ENCODE measurements at places on chromosomes 16 and 17.

DNA sequence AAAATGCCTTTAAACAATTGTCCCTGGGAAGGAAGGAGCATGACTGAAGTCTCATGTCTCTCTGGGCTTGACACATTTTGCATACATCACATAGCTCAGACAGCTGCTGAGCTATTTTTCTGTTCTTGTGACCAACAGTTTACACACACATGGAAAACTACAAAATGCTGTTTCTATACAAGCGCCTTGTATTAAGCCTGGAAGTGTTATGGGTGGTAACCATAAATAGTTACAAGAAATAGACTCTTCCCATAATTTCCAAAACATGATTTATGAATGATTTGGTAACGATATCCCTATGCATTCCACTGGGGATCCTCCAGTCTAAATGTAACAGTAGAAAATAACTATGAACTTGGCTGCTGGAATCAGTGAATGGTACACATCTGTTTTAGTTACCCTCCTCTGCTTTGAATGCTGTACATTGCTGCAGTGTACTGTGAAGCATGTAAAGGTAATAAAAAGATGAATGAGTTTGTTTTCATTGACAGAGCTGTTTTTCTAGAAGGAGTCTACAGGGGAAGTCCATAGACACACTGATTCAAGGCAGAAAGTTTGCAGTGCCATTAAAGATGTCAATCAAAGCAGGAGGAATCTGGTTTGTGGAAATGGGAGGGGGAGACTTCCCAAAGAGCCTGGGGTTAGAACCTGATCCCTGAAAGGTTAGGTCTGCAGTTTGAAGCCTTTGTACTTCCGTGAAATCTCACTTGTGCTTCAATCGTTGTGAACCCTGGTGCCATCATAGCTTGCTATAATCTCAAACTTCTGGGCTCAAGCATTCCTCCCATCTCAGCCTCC is 5.0 kb downstream of the ACSF2 start:
- DNase-seq, result no peak

- peak; percentile 54 for DNase-seq
These were observed 62.8 kb upstream of the ADCY9 start for GRCh38 chr16:4179020-4179419.

DNA sequence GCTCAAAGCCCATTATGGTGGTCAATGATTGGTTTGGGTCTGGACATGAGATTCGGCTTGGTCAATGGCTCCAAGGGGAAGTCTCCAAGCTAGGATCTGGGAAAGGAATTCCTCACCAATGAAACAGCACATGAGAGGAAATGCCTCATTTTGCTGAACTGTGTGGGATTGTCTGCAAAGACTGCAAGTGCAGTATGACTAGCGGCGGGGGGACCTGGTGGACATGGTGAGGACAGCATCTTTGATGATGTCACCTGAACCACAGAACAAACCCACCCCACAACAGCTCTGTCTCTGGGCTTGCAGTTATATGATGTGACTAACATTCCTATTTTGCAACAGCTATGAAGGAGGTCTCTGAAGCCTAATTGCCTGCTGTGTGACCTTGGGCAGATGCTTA is 50.6 kb upstream of the NKD1 start:
- DNase-seq, result peak; percentile 77

DNA sequence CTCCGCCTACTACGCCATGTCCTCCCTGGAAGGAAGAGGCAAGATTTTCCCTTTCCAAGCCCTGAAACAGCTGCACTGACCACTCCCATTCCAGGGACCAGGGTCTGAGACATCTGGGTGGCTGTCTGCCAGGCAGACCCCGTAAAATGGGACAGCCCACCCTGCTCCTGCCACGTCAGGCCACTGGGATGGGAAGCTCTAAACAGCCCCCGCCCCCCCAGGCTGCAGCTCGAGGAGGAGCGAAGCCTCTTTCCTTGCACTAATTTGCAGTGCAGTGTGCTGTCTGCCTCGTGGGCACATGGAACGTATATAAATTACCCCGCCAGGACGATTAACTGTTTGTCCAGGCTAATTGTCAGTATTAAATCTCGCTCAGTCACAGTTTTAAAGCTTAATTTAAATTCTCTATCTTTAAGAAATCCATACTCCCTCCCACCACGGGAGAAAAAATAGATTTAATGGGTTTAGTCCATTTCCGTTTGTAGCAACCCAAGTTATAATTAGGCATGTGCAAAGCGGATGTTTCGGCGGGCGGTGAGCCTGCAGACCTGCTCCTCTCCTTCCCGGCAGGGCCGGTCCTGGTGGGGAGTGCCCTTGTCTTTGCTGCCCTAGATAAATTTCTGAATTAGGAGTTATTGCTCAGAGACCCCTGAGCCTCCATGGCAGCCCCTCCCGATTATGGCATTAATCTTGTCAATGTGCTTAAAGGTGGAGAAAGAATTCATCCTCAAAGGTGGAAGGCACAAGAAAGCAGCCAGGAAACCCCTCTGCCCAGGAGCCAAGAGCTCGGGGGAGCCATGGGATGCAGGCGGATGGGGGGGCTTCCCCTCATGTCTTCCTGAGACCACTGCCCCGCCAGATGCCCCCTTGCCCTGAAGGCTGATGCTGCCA is 268.0 kb upstream of the TNRC6C start:
- DNase-seq, result no peak

GRCh38 chr17:45584092-45585036 is 93.8 kb upstream of the PLEKHM1 start:
- peak; percentile 42 for DNase-seq

DNA sequence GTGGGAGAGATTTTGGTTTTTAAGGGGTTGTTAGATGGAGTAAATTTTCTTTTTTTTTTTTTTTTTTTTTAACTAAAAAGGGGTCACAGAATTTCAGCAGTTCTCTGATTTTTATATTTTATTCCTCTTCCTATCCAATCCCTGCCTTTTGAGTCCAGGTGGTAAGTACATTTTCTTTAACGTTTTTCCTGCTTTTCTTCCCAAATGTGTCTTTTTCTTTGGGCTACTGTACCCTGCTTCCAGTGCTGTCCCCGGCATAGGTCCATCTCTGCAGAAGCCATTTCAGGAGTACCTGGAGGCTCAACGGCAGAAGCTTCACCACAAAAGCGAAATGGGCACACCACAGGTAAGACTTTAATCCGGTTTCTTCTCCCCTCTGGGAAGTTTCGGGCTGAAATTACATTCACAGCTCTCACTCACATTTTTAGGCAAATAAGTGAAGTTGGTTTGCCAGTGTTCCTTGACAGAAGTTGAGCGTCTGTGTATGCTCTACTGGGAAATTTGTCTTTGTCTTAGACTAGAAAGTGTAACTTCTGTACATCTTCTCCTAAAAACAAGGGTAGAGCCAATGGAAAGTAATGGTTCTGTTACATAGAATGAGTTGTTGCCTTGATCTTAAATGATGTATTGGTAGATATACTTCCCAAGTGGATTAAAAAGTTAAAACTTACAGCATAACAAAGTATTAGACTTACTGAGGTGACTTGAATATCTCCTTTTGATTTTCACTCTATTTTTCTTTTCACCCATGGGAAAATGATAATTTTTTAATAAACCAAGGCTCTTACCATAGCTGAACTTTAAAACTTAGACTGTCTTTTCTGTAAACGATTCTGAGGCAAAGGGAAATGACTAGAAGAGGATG is 54.5 kb downstream of the TUBD1 start:
- DNase-seq, result peak; percentile 54

- no peak for DNase-seq
These were observed 4.8 kb downstream of the RPA1 start for GRCh38 chr17:1834380-1835149.

- peak; percentile 48 for DNase-seq
These were observed 6.1 kb upstream of the STAC2 start for GRCh38 chr17:39231591-39232551.

DNA sequence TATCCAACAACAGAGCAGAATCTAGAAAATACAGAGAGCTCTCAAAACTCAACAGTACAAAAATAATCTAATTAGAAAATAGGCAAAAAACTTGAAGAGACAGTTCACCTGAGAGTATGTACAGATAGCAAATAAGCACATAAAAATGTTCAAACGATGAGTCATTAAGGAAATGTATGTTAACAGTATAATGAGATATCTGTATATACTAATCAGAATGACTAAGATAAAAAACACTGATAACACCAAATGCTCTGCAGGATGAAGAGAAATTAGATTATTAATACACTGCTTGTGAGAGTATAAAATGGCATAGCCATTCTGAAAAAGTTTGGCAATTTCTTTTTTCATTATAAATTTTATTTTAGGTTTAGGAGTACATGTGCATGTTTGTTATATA is 1307.6 kb upstream of the GOT2 start:
- DNase-seq, result no peak

DNA sequence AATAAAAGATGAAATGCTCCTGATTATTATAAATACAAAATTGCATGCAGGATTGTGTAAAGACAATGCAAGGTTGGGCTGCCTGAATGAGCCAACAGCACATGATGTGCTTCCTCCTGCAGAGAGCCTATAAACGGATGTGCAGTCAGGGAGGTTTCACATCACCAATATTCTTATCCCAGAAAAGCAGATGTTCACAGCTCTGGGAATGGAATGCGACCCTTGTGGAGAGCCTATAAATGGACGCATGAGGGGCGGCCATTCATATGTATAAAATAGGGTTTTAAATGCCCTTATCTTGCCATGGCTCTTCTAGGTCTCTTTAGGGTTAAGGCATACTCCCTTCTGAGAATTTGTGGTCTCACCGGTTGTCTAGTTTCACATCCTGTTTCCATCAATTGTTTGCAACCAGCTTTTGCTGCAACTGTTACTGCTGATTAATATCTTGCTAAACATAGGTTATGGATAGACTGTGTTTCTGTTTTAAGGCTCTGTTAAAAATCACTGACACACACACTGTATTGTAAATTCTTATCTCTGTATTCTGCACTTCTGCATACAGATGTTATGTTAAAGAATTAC is 31.9 kb downstream of the SLFN11 start:
- DNase-seq, result no peak

DNA sequence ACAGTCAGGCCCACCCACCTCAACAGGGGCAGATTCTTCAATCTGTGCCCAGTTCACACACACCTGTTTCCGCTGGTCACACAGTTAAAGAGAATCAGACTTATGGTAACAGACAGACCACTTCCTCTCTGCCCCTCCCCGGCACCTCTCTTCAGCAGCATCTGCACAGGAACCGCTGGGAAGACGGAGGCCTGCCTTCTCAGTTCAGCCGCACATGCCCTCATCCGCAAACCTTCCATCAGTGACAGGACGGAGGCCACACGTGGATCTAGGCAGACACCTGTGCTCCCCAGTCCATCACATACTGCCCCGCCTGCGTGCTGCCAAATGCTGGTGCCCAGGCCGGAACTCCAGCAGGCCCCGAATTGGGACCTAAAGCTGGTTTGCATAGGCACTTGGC is 10.3 kb downstream of the PHB1 start:
- DNase-seq, result no peak

DNA sequence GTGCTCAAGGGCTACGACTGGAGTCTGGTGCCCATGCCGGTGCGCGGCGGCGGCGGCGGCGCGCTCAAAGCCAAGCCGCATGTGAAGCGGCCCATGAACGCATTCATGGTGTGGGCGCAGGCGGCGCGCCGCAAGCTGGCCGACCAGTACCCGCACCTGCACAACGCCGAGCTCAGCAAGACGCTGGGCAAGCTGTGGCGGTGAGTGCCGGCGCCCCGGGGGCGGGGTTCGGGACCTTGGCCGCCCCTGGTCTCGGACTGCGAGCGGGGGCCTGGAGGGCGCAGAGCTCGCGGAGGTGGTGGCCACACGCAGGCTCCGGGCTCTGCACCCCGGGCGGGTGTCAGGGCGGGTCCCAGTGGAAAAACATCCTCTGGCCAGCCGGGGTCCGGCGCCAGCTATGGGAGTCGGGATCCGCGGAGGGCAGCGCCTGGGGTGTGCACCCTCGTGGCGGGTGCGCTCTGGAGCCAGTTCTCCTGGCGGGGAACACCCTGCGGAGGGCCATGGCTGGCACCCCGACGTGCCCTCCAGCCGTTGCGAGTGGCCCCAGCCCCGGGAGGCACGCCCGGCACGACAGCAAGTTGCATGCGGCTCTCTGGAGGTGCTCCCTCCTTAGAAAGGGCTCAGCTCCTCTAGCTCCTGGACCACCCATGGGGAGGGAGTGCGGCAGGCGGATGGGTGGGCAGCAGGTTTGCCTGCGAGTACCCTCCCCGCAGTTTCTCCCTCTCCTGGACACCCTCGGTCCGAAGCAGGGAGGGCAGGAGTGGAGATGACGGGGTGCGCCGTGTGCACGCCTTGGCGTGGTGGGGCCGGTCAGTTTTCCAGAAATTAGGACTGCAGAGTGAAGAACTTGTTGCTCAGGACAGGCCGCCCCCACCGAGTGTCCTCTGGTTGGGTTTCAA is 824 bp downstream of the SOX8 start:
- DNase-seq, result no peak

DNA sequence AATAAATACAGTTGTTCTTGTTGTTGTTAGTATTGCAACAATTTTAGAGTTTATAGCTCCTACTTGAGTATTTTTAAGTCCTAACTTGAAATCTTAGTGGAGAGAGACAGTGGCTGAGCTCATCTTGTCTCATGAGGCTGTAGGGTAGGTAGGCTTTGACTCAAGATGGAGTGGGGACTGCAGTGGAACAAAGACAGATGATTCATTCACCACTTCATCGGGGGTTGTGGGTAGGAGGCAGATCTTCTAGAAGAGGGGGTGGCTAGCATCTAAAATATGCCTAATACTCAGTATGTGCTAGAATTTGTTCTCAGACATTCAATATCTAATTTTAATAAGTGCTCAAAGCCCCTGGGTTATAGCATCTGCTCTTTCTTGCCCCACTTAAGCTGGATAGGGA is 13.1 kb upstream of the MMD start:
- DNase-seq, result no peak

DNA sequence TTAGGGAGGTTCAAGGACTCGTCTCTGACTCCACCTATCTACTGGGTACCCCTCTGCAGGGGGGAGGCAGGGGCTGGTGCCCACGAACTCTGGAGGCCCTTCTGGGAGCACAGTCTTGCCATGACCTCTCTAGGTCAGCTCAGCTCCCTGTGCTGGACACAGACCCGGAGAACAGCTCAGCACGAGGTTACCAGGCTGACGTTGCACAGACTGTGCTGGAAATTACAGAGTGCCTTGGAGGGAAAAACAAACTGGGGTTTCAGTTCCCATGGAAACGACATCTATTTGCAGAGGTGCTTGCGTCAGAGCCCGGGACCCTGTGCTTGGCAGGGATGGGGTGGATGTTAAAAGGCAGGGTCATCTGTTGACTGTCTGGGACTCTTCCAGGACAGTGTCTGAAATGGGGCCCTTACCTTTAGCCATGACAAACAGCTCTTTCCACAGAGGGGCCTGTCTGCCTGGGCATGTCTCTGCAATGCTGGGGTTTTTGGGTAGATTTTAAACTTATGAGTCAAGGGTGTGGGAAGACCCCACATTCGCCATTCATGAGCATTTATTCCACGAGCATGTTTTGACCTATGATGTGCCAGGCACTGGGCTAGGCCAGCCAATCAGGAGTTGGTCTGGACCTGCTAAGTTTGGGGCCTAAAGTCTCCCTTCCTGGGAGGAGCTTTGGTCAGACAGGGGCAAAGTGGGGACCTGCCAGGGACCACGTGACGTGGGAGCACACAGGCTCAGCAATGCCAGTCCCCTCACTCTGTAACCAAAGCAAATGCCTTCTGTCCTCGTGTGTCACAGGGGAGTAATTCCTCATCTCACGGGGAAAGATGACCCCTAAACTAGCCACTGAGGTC is 22.5 kb downstream of the CCR7 start:
- DNase-seq, result peak; percentile 97

- DNase-seq, result no peak
These were observed 331.0 kb upstream of the CCL2 start for GRCh38 chr17:33924104-33924503.

All from AG10803 (cell line).